Cerebellar nuclear complex (tissue), 1 donor: ENCODE measurements at places on chromosomes 3 and 15.

GRCh38 chr15:63223463-63223862 lies 34.1 kb downstream of the RAB8B start:
- DNase-seq, result no peak

GRCh38 chr3:63089007-63089750 lies 188.9 kb upstream of the SYNPR start:
- DNase-seq, result no peak

DNA sequence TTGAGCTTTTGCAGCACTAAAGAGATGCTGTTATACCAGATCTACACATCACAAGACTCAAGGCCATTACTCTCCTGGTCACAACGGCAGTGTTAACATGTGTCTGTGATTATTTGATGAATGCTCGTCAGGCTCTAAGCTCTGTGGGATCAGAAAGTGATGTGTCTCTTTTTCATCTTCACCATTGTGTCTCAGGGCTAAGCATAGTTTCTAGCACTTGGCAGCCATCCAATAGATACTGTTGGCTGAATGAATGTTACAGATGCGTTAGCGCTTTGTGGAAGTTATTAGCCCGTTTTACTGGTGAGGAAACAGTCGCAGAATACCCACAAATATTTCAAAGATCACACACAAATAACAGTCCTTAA lies 1.2 kb upstream of the FAM81A start:
- no peak for DNase-seq

GRCh38 chr3:44877333-44877732 lies 2.9 kb downstream of the TGM4 start:
- no peak for DNase-seq

GRCh38 chr3:149476225-149476624 lies 1.7 kb downstream of the TM4SF4 start:
- DNase-seq, result no peak

DNA sequence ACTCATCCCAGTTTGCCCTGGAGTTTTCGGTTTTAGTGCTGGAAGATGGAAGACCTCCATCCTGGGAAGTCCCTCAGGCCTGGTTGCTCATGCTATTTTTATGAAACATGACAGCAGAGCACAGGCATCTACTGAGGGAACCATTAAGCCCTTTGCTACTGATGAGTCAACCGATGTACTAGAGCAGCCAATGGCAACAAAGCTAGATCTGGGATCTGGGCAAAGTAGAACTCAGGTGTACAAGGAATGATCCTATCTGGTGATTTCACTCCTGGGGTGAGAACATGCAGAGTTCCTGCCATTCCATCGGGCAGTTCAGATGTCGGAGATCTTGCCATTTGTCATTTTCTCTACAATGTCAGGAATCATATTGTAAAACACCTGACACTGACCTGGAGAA lies 166.2 kb upstream of the NSMCE3 start:
- DNase-seq, result no peak

GRCh38 chr15:53987480-53987879 lies 9.2 kb downstream of the UNC13C start:
- DNase-seq, result no peak

- no peak for DNase-seq
Observed at GRCh38 chr3:57025237-57025636, 35.2 kb upstream of the SPATA12 start.

GRCh38 chr3:100706365-100706764 lies 2.9 kb upstream of the TFG start:
- no peak for DNase-seq

GRCh38 chr3:131107637-131108433 lies 81.2 kb downstream of the NEK11 start:
- DNase-seq, result no peak

DNA sequence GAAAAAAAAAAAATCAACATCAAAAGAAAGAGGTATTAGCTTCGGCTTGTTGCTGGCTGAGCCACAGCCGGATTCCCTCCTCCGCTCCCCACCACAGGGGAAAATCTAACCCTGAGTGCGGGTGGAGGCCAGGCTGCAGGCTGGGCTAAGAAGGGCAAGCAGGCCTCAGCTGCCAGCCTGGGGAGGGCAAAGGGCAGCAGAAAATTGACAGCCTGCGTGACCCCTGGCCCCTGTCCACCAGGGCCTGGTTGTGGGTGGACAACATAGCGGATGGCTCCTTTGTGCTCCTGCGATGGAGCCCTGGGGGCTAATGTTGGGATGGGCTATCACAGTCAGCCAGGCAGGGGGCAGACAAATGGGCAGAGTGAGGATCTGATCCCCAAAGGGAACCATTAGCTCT lies 25.4 kb downstream of the CACNA2D2 start:
- DNase-seq, result no peak

DNA sequence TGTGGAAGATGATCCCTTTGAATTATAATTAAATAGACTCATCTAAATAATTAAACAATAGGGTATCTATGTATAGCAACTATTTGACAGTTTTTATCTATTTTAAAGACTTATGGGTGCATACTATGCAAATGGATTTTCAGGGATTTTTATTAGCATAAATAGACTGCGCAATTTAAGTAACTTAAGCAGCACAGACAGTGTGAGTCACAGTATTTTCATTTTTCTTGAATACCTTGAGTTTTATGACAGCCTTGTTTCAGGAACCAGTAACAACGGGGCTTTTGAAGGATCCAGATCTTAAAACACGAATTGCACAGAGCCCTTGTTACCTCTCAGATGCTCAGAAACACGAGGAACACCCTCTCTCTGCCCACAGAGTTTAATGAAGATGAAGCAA lies 175.5 kb upstream of the CD96 start:
- DNase-seq, result no peak

- no peak for DNase-seq
Observed at GRCh38 chr3:10351013-10351735, 30.3 kb upstream of the SEC13 start.

- no peak for DNase-seq
Observed at GRCh38 chr15:59792359-59792758, 103.2 kb upstream of the BNIP2 start.

- no peak for DNase-seq
Observed at GRCh38 chr15:87483468-87483867, 773.1 kb downstream of the NTRK3 start.

- no peak for DNase-seq
Observed at GRCh38 chr3:126551839-126552687, 6.7 kb downstream of the C3orf22 start.

GRCh38 chr3:197804511-197804910 lies 13.5 kb downstream of the LRCH3 start:
- no peak for DNase-seq
